ENCODE measurements at places on chromosomes 1 and 21.

- no peak for DNase-seq
Observed at GRCh38 chr21:38467911-38468310, 30.4 kb downstream of the ERG start.

- no peak for DNase-seq
Observed at GRCh38 chr1:2933431-2934155, 87.7 kb upstream of the ACTRT2 start.

GRCh38 chr21:35563885-35564451 is 496.4 kb downstream of the SETD4 start:
- DNase-seq = no peak

DNA sequence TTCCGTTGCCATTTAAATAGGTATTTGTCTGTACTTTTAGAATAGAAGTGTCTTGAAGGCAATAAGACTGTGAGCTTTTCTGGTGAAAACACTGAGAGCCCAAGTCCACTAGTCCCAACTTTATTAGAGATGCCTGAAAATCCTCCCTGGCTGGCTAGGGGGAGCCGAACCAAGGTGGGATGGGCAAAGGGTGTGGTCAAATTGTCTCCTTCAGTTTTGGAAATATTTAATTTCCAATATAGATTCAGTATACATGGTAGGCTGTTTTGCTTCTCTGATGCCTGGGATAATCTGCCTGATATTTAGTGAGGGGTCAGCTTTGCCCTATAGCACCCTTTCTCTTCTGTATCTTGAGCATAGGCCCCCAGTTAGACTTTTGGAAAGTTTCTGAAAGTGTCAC is 3.5 kb downstream of the ROR1 start:
- DNase-seq = no peak

DNA sequence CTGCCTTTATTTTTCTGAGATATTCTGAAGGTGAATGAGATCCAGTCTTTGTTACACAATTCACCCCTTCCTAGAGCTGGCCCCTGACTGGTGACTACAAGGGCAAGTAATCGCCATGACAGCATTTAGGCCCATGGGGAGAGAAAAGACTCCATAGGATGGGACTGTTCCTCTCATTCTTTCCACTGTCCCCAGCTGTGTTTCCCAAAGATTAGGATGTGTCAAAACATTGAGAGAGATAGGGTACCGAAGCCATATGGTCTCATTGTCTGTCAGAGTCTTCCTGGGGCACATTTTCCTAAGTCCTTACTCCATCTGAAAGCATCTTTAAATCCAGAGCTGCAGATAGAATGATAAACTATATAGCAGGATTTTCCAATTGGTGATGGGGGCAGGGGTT is 423.5 kb downstream of the OMA1 start:
- no peak for DNase-seq

GRCh38 chr1:178330153-178330552 is 166.6 kb downstream of the CLEC20A start:
- no peak for DNase-seq

DNA sequence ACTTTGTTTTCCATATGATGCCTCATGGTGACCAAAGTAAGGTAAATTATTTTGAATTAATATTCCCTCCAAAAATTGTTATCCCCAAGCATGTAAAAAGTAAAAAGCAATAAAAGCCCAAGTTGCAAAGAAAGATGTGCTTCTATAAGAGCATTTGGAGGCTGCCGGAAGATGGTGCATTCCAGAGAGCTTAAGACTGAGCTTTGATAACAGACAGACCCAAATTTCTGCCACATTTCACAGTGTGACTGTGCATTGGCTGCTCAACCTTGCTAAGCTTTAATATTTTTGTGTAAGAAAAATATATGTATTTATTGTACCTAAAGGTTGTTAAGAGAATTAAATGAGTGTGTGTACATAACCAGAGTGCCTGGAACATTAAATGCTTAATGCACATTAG is 67.9 kb downstream of the CYYR1 start:
- no peak for DNase-seq

DNA sequence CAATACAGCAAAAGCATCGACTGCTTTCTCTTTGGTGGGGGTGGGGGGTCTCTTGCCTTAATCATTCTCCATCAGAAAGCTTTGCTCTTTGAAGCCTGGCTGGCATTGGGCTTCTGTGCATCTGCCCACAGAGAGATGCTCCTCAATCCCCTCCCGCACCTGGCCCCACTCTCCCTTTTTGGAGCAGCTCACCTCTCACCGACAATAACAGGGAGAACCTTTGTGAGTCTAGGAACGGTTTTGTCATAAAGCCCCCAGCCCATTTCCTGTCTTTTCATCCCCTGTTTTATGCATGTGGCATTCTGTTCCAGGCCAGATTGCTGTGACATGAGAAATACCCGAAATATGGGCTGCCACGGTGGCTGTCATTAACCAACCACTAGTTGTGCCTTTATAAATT is 469.0 kb upstream of the VAMP3 start:
- no peak for DNase-seq

DNA sequence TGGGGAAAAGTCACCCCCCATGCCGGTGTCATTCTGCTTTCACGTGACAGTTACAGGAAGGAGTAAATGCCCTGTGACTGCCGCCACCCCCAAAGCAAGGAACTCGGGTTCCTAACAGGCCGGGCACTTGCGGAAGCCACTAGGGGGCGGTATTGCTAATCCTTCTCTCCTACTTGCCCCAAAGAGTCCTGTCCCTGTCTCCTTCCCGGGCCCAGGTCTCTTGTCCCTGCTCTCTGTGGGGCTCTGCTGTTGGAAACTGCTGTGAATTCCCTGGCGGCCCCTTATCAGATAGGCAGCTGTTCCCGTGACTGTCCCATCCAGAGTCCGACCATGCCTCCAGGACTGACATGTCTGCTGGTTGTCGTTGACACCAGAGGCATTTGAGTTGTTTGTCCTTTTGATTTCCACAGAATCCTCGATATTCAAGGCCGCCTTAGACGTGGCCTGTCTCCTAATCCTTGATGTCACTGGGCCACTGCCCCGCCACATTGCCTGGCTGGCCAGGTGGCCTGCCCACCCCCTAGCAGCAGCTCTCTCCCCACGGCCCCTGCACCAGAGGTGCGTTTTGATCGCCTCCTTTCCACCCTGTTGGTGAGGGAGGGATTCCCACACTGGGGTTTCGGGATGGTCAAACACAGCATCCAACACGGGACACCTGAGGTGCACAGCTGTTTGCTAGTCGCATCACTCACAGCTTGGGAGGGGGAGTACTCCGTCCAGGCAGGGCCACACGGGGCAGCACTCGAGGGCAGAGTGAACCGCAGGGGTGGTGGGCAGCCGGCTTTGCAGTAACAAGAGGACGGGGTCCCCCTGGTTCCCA is 37.3 kb downstream of the CHAF1B start:
- DNase-seq = peak; percentile 67

DNA sequence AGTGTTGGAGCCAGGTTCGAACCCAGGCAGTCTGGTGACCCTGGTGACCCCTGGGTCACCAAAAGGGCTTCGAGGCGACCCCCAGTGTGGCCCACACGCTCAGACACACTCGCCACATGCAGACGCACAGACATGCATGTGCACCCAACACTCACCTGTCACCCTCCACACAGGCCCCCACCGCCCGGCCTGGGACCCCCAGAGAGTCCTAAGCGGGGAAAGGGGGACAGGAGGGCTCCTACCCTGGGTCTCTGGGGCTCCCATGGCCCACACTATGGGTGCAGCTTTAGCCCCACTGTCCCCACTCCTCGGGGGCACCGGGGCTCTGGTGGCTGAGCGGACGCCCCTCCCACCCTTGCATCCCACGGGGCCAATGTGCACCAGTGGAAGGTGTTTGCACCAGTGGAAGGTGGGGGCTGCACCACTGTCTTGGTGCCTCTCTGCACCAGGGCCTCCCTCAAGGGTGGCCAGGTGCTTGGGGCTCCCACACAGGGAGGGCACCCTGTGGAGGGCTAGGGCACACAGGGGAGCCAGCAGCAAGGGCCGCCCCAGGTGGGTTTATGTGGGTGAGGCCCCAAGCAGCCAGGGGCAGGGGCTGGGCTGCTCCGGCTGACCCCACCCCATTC is 9.9 kb downstream of the CHD5 start:
- DNase-seq = no peak

Measured in DMS53 (cell line).